ENCODE measurements at places on chromosomes 12 and 14.

DNA sequence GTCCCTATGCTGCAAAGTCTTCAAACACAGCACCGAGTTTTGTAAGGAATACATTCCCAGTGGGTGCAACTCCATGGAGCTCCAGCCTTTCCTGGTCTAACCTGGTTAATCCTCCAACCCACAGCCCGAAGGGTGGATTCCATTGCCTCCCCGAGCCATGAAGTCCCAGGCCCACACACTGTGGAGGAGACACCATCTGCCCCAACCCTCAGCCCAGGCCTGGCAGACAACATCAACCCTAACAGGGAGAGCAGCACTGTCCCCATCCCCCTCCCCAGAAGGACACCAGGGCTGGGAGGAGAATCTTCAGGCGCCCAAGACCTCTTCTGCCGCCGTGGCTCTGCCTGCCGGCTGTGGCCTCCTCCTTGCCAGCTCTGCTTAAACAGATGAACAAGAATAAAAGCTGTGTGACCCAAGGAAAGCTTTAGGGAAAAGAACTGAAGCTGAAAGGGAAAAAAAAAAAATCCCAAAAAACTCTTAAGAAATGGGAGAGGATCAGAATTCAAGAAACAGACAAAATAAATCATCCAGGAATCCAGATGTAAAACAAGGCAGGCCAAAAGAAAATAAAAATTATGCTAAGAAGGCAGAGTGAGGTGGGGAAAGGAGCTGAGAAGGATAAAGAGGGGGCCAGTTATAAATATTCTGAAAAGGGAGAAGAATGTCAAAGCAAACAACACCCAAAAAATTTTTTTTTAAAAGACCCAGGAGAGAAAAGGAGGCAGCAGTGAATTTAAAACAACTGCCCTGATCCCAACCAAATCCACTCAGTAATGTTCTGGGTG, 16.0 kb upstream of the ZFP36L1 start:
- DNase-seq, result no peak

GRCh38 chr12:96215919-96216273, 21.7 kb downstream of the ELK3 start:
- no peak for DNase-seq

DNA sequence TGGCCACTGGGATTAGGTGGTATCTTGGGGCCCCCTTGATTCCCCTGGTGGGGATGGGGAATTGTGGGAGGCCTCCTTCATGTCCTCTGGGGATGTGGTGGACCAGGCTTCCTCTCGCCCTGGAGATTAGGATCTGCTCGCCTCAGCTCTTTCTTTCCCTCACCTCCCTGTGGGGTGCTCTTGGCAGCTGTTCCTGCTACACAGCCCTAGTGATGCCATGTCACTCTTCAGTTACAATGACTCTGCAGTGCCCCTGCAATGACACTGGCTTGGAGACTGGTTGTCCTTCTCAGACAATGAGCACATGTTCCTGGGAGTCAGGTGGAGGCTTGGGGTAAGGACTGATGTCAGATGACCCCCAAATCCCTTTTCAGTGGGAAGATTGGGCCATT, 83.9 kb downstream of the ADCK1 start:
- no peak for DNase-seq

DNA sequence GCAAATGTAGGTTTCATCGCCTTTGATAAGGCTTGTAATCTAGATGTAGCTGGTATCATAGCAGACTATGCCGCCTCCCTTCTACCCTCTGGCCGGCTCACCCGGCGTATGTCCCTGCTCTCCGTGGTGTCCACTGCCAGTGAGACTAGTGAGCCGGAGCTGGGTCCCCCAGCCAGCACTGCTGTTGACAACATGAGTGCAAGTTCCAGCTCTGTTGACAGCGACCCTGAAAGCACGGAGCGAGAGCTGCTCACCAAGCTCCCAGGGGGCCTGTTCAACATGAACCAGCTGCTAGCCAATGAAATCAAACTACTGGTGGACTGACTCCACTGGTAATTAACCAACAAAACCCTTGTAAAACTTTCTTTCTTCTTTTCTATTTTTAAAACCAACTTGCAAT, 49.0 kb upstream of the A2ML1 start:
- DNase-seq, result no peak

DNA sequence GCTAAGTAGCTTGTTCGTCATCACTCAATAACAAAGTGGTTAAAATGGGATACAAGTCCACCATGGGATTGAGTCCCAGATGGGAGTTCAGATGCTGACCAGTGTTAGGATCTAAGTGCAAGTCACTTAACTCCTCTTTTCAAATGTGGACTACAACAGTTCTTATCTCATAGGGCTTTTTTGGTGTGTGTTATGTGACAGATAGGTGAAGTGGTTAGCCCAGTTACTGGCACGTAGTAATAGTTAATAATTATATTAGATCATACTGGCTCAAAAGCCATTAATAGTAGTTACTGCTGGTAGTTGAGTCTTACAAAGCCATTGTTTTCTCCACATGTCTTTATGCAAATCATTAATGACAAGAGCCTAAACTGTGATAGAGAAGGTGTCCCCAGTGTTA, 73.2 kb downstream of the RCOR1 start:
- DNase-seq, result no peak

Measured in glomerular endothelial cell (primary cell).